Liver (tissue), 10 donors: ENCODE measurements at places on chromosomes 2 and 18. TPM values are rescaled to one million over a fixed set of nuclear protein-coding genes. Genes with fewer than 3 reads are reported as not detected.
A peak's percentile ranks its signal among the peaks of the same experiment; 100 is the strongest.

DNA sequence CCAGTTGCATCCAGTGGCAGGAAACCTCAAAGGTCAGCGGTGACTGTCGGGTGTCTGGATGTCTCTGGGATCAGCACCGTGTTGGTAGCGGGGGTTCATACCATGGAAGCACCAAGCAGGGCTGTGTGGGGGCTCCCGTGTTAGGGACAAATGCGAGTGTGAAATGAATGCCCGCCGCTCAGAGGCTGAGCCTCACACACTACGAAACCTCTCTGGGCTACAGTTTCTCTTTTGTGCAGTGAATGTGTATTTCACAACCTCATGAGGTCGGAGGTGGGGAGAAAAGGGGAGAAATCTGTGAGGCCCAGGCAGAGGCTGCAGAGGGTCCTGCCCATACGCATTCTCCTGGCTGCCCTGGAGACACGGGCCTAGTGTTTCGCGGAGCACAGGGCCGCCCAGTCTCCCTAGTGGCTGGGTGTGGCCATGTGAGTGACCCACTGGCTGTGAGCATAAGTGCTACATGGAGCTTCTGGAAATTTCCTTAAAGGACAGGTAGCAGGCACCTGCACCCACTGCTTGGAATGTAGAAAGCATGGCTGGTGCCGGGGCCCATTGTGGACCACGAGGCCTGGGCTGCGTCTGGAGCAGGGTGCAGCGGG lies 138.0 kb upstream of the GLI2 start:
- H3K27me3 ChIP-seq: no peaks in the 10 kb centered on the region
- DNase-seq: no peak
- no peak overlapping the region for H3K27ac ChIP-seq
- H3K4me3 ChIP-seq: no peak overlapping the region
- peaks cover 7% of the 10 kb centered on the region for H3K4me1 ChIP-seq
- H3K36me3 ChIP-seq: no peaks in the 10 kb centered on the region

DNA sequence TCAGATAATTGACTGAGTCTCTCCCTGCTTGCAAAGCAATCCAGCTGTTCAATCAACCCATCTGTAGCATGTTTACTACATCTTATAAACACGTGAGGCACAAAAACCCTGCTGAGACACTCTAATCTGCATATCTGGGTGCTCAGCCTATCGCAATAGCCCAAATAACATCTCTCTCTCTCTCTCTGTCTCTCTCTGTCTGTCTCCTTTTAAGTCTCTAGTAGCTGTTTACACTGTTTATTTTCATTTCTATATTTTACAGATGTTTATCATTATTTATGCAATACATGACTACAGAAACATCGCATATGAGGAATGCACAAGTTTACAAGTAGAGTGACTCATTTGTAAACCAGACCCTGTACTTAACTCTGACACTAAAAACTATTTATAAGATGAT lies 422.1 kb upstream of the DSEL start:
- H3K4me3 ChIP-seq: no peak overlapping the region
- no peaks in the 10 kb centered on the region for H3K36me3 ChIP-seq
- H3K27me3 ChIP-seq: no peaks in the 10 kb centered on the region
- H3K4me1 ChIP-seq: no peaks in the 10 kb centered on the region
- no peak overlapping the region for H3K27ac ChIP-seq

DNA sequence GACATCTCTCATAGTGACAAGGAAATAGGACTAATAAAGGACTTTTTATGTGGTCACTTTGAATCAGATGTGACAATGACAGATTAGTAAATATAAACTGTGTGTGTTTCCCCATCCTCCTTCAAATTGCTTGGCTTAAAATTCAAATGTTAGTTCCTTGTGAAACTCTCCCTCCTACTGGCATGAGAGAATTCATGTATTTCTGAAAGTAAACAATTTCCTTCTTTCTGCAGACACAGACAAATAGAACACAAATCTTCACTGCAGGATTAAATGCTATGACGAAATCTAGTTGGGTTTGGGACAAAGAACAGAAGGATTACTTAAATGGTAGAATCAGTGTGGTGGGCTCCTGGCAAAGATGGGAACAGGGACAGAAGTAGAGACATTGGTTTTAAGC lies 328.7 kb upstream of the FAM98A start:
- no peaks in the 10 kb centered on the region for H3K4me1 ChIP-seq
- H3K4me3 ChIP-seq: no peak overlapping the region
- no peak for DNase-seq
- no peaks in the 10 kb centered on the region for H3K36me3 ChIP-seq
- H3K27me3 ChIP-seq: no peaks in the 10 kb centered on the region

- H3K27me3 ChIP-seq: no peaks in the 10 kb centered on the region
- no peak overlapping the region for H3K4me3 ChIP-seq
- H3K27ac ChIP-seq: peak overlapping the region; percentile 32
- H3K36me3 ChIP-seq: no peaks in the 10 kb centered on the region
- peaks cover 11% of the 10 kb centered on the region for H3K4me1 ChIP-seq
Measured at GRCh38 chr2:169693360-169693759, 845 bp downstream of the CFAP210 start.

DNA sequence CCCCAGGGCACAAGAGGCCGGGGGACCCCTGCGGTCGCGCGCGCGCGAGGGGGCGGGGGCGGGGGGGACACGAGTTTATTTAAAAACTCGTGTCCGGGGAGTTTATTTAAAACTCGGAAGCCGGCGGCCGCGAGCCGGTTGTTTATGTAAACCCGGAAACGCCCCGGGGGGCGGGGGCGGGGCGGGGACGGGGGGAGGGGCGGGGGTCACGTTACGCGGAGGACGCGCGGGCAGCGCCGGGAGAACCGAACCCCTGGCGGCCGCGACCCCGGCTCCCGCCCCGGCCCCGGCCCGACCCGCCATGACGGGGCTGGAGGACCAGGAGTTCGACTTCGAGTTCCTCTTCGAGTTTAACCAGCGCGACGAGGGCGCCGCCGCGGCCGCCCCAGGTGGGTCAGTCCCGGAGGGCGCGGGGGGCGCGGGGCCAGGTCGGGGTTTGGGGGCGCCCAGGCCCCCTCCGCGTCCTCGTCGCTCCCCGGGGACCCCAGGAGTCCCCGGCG lies 4.4 kb downstream of the NFATC1 start:
- peaks cover 12% of the 10 kb centered on the region for H3K4me1 ChIP-seq
- H3K4me3 ChIP-seq: peak overlapping the region; percentile 39
- H3K27ac ChIP-seq: peak overlapping the region; percentile 50
- H3K27me3 ChIP-seq: peaks cover 8% of the 10 kb centered on the region
- no peaks in the 10 kb centered on the region for H3K36me3 ChIP-seq
- peak; percentile 70 for DNase-seq

- no peaks in the 10 kb centered on the region for H3K27me3 ChIP-seq
- peaks cover 14% of the 10 kb centered on the region for H3K4me1 ChIP-seq
- H3K4me3 ChIP-seq: no peak overlapping the region
- H3K36me3 ChIP-seq: peaks cover 31% of the 10 kb centered on the region
Measured at GRCh38 chr2:219282943-219283581, 3.9 kb downstream of the DNAJB2 start.

GRCh38 chr18:54736981-54737380 lies 91.3 kb upstream of the RAB27B start:
- DNase-seq: no peak
- H3K4me1 ChIP-seq: no peaks in the 10 kb centered on the region
- H3K4me3 ChIP-seq: no peak overlapping the region

- H3K4me3 ChIP-seq: no peak overlapping the region
- H3K4me1 ChIP-seq: no peaks in the 10 kb centered on the region
- no peaks in the 10 kb centered on the region for H3K27me3 ChIP-seq
Measured at GRCh38 chr2:161124201-161124600, 36.0 kb upstream of the TANK start.

- no peaks in the 10 kb centered on the region for H3K36me3 ChIP-seq
- peaks cover 15% of the 10 kb centered on the region for H3K27me3 ChIP-seq
- no peak overlapping the region for H3K4me3 ChIP-seq
- no peak overlapping the region for H3K27ac ChIP-seq
- DNase-seq: no peak
Measured at GRCh38 chr2:212535996-212536816, 2.4 kb downstream of the ERBB4 start.

- H3K4me1 ChIP-seq: no peaks in the 10 kb centered on the region
- H3K4me3 ChIP-seq: no peak overlapping the region
- no peaks in the 10 kb centered on the region for H3K36me3 ChIP-seq
- DNase-seq: no peak
- no peak overlapping the region for H3K27ac ChIP-seq
- H3K27me3 ChIP-seq: no peaks in the 10 kb centered on the region
Measured at GRCh38 chr2:109522063-109522374, 91.7 kb downstream of the SEPTIN10 start.

- peak overlapping the region; percentile 98 for H3K27ac ChIP-seq
- DNase-seq: no peak
- H3K4me1 ChIP-seq: peaks cover 2% of the 10 kb centered on the region
- no peaks in the 10 kb centered on the region for H3K27me3 ChIP-seq
- H3K4me3 ChIP-seq: peak overlapping the region; percentile 81
Measured at GRCh38 chr2:27771202-27771547, 344 bp upstream of the MRPL33 start.

- no peaks in the 10 kb centered on the region for H3K36me3 ChIP-seq
- H3K27me3 ChIP-seq: no peaks in the 10 kb centered on the region
- peak; percentile 41 for DNase-seq
- peak overlapping the region; percentile 98 for H3K27ac ChIP-seq
Measured at GRCh38 chr2:156331572-156332283, 793 bp downstream of the NR4A2 start.

GRCh38 chr2:158047156-158047611 lies 54.5 kb upstream of the UPP2 start:
- H3K36me3 ChIP-seq: no peaks in the 10 kb centered on the region
- peaks cover 17% of the 10 kb centered on the region for H3K4me1 ChIP-seq
- H3K27ac ChIP-seq: no peak overlapping the region
- no peak for DNase-seq

- no peaks in the 10 kb centered on the region for H3K27me3 ChIP-seq
- no peaks in the 10 kb centered on the region for H3K4me1 ChIP-seq
- H3K36me3 ChIP-seq: no peaks in the 10 kb centered on the region
- no peak overlapping the region for H3K27ac ChIP-seq
- H3K4me3 ChIP-seq: no peak overlapping the region
Measured at GRCh38 chr2:235723371-235723770, 229.5 kb downstream of the AGAP1 start.

- H3K36me3 ChIP-seq: no peaks in the 10 kb centered on the region
- no peak overlapping the region for H3K4me3 ChIP-seq
- no peaks in the 10 kb centered on the region for H3K27me3 ChIP-seq
- H3K27ac ChIP-seq: no peak overlapping the region
Measured at GRCh38 chr2:134500211-134500935, 218.4 kb downstream of the TMEM163 start.

DNA sequence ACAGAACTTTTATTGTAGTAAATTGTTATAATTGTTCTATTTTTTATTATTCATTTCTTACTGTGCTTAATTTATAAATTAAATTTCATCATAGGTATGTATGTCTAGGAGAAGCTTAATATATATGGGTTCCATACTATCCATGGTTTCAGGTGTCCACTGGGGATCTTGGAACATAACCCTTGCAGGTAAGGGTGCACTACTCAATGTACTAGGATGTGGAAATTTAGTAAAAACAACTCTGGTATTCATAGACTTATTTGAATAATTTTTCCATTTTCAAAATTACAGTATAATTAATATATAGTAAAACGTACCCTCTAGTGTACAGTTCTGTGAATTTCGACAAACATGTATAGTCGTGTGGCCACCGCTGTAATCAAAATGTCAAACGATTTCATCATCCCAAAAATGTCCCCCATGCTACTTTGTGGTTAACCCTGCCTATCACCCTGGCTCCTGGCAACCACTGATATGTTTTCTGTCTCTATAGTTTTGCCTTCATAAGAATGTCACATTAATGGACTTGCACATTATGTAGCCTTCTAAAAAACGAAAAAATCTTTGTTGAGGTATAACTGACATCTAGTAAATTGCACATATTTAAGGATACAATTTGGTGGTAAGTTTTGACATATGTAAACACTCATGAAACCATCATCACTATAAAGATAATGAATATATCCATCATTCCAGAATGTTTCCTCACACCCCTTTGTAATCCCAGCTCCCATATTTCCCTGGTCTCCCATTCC lies 45.7 kb downstream of the ARL5A start:
- no peak for DNase-seq
- H3K36me3 ChIP-seq: peaks cover 6% of the 10 kb centered on the region
- no peak overlapping the region for H3K4me3 ChIP-seq
- no peaks in the 10 kb centered on the region for H3K4me1 ChIP-seq

GRCh38 chr2:137968477-137969417 lies 4.5 kb downstream of the HNMT start:
- peaks cover 4% of the 10 kb centered on the region for H3K36me3 ChIP-seq
- peak overlapping the region; percentile 72 for H3K27ac ChIP-seq
- H3K27me3 ChIP-seq: no peaks in the 10 kb centered on the region

DNA sequence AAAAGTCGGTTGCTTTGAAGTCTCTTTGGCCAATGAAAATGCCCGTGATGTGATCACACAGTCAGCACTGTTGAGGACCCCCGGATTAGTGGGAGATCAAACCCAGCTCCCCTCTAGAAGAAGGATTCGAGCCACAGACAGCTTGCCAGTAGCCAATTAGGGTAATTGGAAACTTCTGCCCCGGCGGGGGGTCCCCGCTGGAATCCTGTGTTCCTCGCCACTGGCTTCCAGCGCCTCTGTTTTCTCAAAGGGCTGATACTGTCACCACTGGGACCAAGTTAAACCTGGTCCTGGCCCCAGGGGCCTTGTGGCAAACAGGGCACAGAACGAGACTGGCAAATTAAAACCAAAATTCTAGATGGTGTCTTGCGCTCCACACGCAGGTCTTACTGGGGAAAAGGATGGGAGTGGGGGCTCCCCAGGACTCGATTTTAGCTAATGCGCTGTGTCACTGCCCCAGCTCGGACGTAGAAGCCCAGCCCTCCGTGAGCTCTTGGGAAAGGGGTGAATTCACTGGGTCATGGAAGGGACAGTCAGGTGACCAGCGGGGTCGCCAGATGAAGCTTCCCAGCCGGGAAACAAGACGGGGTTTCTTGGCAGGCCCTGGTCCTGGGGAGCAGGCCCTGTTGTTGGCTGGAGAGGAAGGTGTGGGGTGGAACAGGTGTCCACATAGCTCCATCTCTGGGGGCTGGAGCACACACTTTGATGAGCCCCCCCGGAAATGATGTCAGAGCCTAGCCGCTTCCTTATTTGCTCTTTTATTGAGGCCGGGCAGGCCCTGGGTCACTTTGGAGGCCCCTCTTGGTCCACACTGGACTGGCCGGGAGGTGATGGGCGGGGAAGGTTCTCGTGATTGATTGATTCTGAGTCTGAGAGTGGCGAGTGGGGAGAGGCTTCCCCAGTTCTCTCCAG lies 90.2 kb downstream of the SMAD7 start:
- H3K4me1 ChIP-seq: no peaks in the 10 kb centered on the region
- H3K27me3 ChIP-seq: no peaks in the 10 kb centered on the region
- H3K27ac ChIP-seq: no peak overlapping the region
- H3K4me3 ChIP-seq: no peak overlapping the region

- no peaks in the 10 kb centered on the region for H3K36me3 ChIP-seq
- H3K4me1 ChIP-seq: no peaks in the 10 kb centered on the region
- no peak overlapping the region for H3K27ac ChIP-seq
- no peak for DNase-seq
- H3K27me3 ChIP-seq: no peaks in the 10 kb centered on the region
Measured at GRCh38 chr18:68234131-68234530, 480.8 kb downstream of the TMX3 start.

The COLEC11 gene
- 31.0 TPM for total RNA-seq

The KLHL29 gene
- total RNA-seq: 0.47 TPM

The TMEM37 gene
- 17.6 TPM for total RNA-seq

The AMER3 gene
- not detected for total RNA-seq

The LINC00305 gene
- 0.84 TPM for total RNA-seq

The CAPN13 gene
- not detected for total RNA-seq

The TNFRSF11A gene
- total RNA-seq: 1.3 TPM

The HOXD8 gene
- total RNA-seq: 0.19 TPM

The FAP gene
- total RNA-seq: 0.42 TPM

The GALNT5 gene
- under 0.01 TPM for total RNA-seq
